ENCODE measurements at places on chromosomes 11 and 22. TPM values are rescaled to one million over a fixed set of nuclear protein-coding genes. Genes with fewer than 3 reads are reported as not detected.

The RELT gene
- total RNA-seq: 8.7 TPM

The TMEM191C gene
- 0.67 TPM for total RNA-seq

The APLNR gene
- 0.08 TPM for total RNA-seq

- DNase-seq: no peak
Measured at GRCh38 chr11:104001561-104002056, 34.8 kb upstream of the DDI1 start.

The LYVE1 gene
- not detected for total RNA-seq

DNA sequence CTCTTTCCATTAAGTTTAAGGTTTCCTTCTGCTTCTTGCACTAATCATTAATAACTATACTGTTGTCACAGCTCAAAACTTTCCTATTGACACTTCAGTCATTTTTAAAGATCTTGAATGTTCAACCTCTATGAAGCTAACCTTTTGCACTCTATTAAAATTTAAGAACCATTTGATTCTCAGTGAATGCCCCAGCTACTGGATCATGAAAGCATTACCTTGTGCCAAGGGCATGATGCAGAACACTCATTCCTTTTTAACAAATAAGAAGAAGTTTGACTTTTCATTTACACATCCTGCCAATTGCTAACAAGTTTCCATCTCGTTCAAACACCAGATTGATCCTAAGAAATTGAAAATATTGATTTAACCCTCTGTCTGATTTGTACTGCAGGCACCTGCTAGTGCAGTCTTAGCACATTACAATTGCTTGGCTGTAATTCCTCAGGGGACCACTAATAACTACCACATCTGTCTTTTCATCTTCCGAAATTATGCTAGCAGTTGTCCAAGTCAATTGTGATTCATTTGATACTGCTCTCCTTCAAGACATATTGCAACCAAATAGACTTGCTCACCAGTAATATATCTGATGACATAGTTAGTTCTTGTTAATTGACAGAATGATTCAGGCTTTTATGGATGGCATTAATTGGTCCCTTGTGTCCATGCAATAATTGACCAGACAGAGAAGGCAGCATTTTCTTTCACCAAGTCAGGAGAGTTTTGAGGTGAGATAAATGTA lies 158.4 kb downstream of the TEAD1 start:
- DNase-seq: peak; percentile 41

GRCh38 chr11:35016916-35017315 lies 100.5 kb downstream of the PDHX start:
- no peak for DNase-seq

- DNase-seq: peak; percentile 99
Measured at GRCh38 chr11:76291576-76292526, 85.5 kb upstream of the WNT11 start.

DNA sequence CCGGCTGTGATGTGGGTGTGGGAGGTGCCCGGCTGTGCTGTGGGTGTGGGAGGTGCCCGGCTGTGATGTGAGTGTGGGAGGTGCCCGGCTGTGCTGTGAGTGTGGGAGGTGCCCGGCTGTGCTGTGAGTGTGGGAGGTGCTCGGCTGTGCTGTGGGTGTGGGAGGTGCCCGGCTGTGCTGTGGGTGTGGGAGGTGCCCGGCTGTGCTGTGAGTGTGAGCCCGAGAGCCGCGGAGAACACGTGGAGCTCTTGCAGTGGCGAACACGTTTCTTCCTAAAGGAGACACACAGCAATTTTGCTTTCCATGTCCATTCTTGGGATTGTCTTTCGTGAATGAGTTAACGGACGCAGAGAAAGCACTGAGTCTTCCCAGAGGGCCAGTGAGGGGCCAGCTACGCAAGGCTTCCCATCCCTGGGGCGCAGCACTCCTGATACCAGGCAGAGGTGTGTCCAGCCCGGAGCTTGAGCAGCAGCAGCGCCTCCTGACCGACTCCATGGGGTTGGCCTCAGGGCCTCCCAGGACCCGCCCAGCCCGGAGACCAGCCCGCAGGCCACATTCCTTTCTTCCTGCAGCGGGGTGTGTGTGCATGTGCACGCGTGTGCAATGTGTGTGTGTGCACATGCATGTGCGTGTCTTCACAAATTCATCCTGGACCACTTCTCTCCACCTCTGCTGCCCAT lies 245.0 kb upstream of the B3GAT1 start:
- no peak for DNase-seq

- DNase-seq: no peak
Measured at GRCh38 chr22:46287873-46288751, 8.6 kb upstream of the GTSE1 start.

- DNase-seq: no peak
Measured at GRCh38 chr11:32138902-32139301, 48.0 kb downstream of the RCN1 start.

The OR51L1 gene
- not detected for total RNA-seq

GRCh38 chr11:109071262-109071661 lies 350.7 kb upstream of the C11orf87 start:
- DNase-seq: no peak

GRCh38 chr11:79276736-79277325 lies 164.0 kb downstream of the TENM4 start:
- DNase-seq: no peak

DNA sequence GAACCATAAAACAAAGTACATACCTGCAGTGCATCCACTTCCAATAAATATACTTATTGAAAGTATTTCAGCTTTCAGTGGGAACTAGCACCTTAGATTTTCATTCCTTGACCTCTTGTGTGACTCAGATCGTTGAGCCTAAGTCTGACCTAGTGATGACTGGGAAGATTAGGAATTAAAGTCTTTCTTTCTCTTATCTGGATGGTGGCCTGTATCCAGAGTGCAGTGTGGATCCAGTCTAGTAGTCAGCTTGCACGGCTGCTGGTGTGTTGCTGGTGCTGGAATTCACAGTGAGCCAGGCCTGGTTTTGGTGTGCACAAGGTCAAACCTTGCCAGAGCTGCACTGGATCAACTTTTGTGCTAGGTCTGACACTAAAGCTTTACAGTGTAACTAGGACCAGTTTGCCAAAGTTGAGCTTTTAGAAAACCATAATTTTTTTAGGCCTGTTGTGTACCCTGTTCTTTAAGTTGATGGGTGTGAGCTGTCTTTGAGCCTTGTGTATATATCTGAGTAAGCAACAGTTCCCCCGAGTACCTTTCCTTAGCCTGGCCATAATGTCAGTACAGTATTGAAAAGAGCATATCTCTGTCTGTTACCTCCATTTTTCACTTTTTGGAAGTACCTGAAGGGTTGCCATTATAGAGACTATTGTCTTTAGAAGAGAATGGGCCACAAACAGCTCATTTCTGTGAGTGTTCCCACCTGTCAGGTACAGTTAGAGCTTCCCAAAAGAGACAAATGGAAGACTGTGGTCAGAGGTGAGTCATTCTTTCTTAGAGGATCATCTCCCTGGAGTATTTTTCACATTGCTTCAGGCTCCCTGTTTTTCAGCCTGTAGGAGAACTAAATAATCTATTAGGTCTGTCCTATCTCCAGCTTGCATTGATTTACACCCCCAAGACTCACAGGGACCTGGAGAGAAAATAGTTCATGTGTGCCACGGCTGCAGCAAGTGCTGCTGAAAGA lies 89.8 kb downstream of the ALX4 start:
- DNase-seq: no peak

GRCh38 chr11:100681064-100681502 lies 6.0 kb upstream of the ARHGAP42 start:
- DNase-seq: peak; percentile 77

GRCh38 chr11:44110231-44110679 lies 14.8 kb downstream of the EXT2 start:
- DNase-seq: peak; percentile 71

GRCh38 chr11:27089746-27090145 lies 49.1 kb downstream of the BBOX1 start:
- no peak for DNase-seq

GRCh38 chr11:93663021-93663420 lies 1.5 kb downstream of the CEP295 start:
- DNase-seq: no peak

DNA sequence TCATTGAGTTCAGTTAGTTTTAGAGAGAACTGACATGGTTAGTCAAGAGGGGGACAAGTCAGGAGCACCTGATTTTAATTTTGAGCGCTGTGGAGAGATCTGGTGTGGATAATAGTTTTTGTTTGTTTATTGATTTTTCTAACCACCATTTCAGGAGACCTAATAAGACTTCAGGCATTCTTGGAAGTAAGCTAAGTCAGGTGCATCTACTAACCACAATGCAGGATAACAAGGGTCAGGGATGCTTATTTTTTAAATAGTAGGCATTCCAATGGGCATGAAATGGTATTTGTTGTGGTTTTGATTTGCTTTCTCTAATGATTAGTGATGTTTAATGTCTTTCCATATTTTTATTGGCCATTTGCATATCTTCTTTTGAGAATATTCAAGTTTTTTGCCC lies 212.1 kb downstream of the NAV2 start:
- no peak for DNase-seq

The TRPT1 gene
- 18.6 TPM for total RNA-seq

- no peak for DNase-seq
Measured at GRCh38 chr22:43326331-43327156, 16.6 kb downstream of the SCUBE1 start.

DNA sequence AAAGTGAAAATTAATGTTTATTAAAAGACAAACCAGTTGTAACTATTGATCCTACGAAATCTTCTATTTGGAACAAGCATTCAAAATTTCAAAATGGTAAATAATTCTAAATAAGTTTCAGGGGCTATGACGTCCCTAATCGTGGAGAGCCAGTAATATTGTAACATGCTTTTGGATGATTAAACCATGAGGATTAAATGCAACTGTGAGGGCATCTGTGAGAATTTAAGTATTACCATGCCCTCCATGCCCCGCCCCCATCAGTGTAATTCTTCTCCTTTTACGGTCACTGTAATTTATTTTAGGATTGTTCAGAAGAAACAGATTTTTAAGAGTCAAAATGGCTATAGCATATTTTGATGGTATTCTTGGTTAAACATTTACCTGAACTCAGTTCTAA lies 133.2 kb downstream of the APOL5 start:
- DNase-seq: peak; percentile 81

DNA sequence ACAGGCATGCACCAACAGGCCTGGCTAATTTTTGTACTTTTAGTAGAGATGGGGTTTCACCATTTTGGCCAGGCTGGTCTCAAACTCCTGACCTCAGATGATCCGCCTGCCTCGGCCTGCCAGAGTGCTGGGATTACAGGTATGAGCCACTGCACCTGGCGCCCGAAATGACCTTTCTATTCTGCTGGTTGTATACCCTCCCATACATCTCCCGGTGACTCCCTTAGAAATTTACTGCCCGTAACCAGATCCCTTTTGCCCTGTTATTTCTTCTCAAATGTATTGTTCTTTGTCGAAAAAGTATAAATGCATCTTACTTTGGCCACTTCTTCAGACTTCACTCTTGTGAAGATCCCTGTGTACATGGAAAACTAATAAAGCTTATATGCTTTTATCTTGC lies 22.0 kb downstream of the MCHR1 start:
- DNase-seq: no peak

GRCh38 chr11:73194593-73194992 lies 23.5 kb upstream of the P2RY2 start:
- no peak for DNase-seq

- peak; percentile 27 for DNase-seq
Measured at GRCh38 chr22:24553597-24554312, 1.2 kb downstream of the GUCD1 start.

- peak; percentile 96 for DNase-seq
Measured at GRCh38 chr11:69497221-69497787, 15.8 kb downstream of the LINC01488 start.

The HBE1 gene
- total RNA-seq: not detected

The SCUBE1 gene
- total RNA-seq: 13.7 TPM

DNA sequence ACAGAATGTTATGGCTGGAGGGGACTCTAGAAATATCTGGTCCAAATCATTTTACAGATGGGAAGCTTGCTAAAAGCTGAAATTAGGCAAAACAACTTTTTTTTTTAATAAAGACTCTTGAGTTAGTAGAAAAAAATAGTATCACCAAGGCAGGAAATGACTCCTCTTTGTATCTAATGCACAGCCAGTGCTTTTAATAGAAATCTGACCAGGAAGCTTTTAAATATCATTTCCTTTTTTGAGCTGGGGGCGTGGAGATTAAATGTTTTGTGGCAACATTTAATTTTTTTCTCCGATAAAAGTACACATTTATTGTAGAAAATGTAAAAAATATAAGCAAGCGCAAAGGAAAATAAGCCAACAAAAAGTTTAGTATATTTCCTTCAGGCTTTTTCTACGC lies 22.5 kb downstream of the TRAF6 start:
- DNase-seq: no peak

DNA sequence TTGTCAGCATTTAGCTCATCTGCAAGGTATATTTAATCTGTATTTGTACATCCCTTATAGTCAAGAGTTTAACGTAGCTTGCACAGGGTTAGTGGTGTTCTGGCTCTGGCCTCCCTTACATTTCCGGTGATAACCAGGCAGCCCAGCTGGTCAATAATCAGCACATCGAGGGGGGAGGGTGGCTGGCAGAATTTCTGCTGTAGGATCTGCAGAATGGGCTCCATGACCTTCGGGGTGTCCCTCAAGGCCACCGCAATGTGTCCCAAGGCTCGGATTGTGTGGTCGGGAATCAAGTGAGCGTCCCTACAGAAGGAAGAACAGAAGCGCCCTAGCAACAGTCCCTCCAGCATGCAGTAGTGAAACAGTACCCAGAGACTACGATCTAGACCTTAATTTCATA lies 25.1 kb downstream of the SERPIND1 start:
- no peak for DNase-seq

The TMEM9B gene
- 35.9 TPM for total RNA-seq

- no peak for DNase-seq
Measured at GRCh38 chr11:10716543-10717259, 23.1 kb upstream of the IRAG1 start.

- no peak for DNase-seq
Measured at GRCh38 chr11:68525930-68526329, 65.4 kb downstream of the PPP6R3 start.

- no peak for DNase-seq
Measured at GRCh38 chr11:116043857-116044256, 539.6 kb upstream of the CADM1 start.

DNA sequence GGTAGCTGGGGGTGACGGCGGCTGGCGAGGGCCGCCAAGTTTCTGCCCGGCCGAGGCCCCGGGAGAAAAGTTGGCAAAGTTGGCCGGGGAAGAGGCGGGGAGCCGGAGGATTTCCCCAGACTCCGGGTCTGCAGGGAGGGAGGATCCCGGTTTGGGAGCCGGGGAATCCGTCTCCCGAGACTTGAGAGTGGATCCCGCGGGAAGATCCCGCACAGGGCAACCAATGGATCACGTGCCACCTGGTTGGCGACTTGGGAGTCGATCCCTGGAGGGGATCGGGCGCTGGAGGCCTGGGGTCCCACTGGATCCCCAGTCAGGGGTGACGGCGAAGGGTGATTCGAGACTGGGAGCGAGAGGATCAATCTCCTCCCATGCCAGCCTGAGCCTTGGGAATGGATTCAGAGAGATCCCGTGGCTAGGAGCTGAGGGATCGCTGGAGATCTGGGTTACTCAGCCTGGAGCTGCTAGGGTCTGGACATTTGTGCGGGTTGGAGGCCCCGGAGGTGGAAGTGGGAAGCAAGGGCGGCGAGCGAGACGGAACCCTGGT lies 394 bp downstream of the KIAA1671 start:
- no peak for DNase-seq

- no peak for DNase-seq
Measured at GRCh38 chr11:95641495-95641894, 148.1 kb downstream of the FAM76B start.

GRCh38 chr11:2538951-2539350 lies 94.1 kb downstream of the KCNQ1 start:
- DNase-seq: no peak

The PHETA2 gene
- 0.05 TPM for total RNA-seq

The HOATZ gene
- not detected for total RNA-seq

Data from SJCRH30 (cell line).